ENCODE measurements at places on chromosomes 12 and 14.
A peak's percentile ranks its signal among the peaks of the same experiment; 100 is the strongest.

- no peak for DNase-seq
Measured at GRCh38 chr14:37591311-37591940, 3.6 kb downstream of the FOXA1 start.

- DNase-seq, result no peak
Measured at GRCh38 chr14:29521526-29522137, 406.0 kb downstream of the PRKD1 start.

- no peak for DNase-seq
Measured at GRCh38 chr12:101592921-101593320, 1.9 kb upstream of the MYBPC1 start.

- DNase-seq, result no peak
Measured at GRCh38 chr14:76676539-76676938, 84.7 kb upstream of the VASH1 start.

- no peak for DNase-seq
Measured at GRCh38 chr12:89859508-89860220, 151.0 kb upstream of the ATP2B1 start.

- DNase-seq, result no peak
Measured at GRCh38 chr14:45990252-45990651, 661.3 kb downstream of the RPL10L start.

- no peak for DNase-seq
Measured at GRCh38 chr14:29868000-29868399, 59.6 kb downstream of the PRKD1 start.

GRCh38 chr12:45878630-45879255 lies 111.6 kb downstream of the SCAF11 start:
- DNase-seq, result no peak

GRCh38 chr14:66476964-66477363 lies 9.2 kb upstream of the CCDC196 start:
- no peak for DNase-seq

- DNase-seq, result no peak
Measured at GRCh38 chr12:102702447-102703114, 214.5 kb downstream of the PAH start.

- DNase-seq, result no peak
Measured at GRCh38 chr14:67191768-67192290, 2.6 kb downstream of the GARIN2 start.

GRCh38 chr14:56162476-56162875 lies 44.3 kb downstream of the PELI2 start:
- DNase-seq, result no peak

DNA sequence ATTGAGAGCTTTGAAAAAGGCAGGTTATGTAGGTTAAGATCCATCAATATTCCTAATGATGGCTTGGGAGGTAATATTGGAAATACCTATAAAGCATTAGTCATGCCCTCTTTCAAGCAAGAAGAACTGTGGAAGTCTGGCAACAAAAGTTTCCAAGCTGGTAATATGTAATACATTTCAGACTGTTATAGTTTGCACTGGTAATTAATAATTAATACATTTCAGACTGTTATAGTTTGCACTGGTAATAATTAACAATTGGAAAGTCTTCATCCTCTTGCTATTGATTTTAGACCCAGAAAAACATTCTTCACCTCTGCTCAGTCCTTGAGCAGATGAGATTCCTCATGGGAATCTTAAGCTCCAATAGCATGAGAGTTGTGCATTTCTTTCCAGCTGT lies 29.0 kb upstream of the WDR89 start:
- no peak for DNase-seq

DNA sequence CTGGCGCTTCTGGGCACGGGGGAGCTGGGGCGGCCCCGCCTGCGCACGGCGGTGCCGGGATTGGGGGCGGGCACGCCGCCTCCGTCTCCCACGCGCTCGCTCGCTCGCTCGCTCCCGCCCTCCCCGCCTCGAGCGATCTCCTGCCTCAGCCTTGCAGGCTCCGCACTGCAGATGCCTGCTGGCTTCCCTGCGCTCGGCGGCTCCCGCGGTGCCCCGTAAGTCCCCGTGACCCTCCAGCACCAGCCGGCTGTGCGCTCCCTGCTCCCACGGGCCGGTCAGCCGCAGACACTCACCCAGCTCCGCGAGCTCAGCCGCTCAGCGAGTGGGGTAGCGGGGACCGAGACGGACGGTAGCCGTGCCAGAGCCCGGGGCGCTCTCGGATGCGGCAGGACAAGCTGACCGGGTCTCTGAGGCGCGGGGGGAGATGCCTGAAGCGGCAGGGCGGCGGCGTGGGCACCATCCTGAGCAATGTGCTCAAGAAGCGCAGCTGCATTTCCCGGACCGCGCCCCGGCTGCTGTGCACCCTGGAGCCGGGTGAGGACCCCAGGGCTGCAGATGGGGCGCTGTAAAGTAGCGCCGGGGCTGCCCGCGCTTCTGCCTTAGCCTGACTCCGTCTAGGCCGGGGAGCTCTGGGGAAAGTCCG lies at the start of gene TBC1D30:
Gene TBC1D30 (plus strand): TSS at position 148 of the 643 bp plus-strand sequence. CDS start 233 bp downstream, at position 381.
- DNase-seq, result no peak

GRCh38 chr12:3820122-3820521 lies 53.1 kb downstream of the PARP11 start:
- DNase-seq, result no peak

GRCh38 chr14:103126088-103126872 lies 3.0 kb downstream of the TNFAIP2 start:
- no peak for DNase-seq

DNA sequence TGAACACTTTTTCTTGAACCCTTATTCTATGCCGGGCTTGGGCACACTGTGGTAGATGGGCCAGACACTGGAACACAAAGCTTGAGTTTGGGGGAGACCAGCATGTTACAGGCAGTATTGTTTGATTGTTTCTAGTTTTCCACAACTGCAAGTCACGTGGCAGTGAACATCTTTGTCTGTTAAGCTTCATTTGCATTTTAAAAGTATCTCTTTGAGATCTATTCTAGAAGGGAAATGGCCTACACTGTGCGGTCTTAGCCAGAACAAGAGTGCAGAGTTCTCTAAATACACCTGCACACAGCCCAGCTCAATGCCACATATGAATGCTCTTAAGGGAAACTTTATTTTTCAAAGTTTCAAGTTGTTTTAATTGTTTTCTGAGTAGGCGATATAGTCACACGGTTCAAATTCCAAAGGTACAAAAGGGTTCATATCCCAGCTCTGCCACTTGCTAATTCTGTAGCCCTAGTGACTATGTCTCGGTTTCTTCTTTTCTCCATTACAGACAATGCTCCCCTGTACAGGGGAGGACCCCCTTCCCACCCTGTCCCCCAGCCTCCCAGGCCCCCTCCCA lies 24.9 kb downstream of the RIN3 start:
- no peak for DNase-seq

- DNase-seq, result no peak
Measured at GRCh38 chr14:74584951-74585350, 27.1 kb downstream of the LTBP2 start.

DNA sequence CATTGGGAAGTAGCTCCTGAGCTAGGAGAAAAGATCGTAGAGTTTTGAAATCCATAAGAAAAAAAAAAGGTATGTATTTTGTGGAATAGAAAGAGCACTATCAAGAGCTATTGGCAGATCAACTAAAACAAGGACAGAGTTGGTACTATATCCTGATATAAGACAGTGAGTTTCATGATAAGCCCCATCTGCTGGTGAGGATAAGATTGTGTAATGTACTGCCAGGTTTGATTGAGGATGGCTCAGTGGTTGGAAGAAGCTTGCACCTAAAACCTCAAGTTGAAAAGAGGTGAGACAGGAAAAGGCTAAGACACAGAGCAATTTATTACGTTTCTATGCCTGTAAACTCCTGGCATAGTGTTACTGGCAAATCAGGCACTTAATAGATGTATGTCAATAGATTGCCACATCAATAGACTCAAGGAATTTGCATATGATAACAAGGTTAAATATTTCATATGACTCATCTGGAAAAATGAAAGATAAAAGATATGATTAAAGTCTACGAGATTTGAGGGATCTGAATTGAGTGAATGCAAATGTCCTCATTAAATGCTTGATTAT lies 525.6 kb downstream of the FLRT2 start:
- DNase-seq, result no peak

DNA sequence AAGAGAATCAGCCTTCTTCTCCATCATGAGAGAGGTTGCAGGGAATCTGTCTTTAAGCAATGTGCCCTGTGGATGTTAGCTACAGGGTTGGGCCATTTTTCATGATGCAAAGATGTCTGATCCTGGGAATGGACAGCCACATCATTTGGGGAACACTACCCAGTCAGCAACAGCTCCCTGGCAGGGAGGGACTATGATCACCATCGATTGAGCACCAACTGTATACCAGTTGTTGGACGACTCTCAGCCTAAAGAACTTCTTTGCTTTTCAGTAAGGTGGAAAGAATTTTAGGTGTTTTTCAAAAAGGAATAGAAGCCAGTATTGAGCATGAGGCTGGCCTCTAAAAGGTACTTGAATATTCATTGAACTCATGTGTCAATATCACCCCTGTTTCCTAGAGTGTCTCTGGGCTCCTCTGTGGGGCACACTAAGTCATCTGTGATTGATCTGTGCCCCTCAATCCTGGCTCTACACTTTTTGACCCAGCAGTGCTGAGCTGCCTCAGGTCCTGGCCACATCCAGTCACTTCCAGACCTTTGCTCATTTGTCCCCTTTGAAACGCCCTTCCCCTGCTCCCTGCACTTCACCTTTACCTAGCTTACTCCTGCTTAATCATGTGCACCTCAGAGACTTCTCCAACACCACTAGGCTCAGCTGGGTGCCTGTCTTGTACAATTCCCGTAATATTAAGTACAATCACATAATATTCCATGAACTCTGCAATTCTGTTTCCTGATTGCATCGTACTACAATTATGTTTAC lies 2.2 kb upstream of the CLMN start:
- DNase-seq, result no peak

DNA sequence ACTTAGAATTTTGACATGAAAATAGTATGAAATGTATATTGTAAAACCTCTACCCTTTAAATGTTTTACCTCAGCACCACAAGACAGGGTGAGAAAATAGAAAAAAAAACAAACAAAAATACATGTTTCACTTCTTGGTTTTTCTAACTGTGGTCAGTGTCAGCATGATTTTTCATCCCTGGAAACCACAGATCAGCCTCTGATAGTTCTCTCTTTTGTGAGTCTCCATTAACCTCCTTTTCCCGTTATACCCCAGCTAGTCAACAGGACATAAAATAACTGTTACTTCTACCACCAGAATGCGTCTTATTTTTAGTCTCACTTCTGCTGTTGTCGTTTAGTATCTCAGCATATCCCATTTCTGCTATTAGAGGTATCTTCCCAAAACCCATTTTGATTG lies 48.3 kb upstream of the KCNMB4 start:
- DNase-seq, result no peak

- DNase-seq, result no peak
Measured at GRCh38 chr12:119147847-119148448, 30.8 kb upstream of the HSPB8 start.

GRCh38 chr12:67925077-67925476 lies 64.2 kb upstream of the IFNG-AS1 start:
- no peak for DNase-seq

DNA sequence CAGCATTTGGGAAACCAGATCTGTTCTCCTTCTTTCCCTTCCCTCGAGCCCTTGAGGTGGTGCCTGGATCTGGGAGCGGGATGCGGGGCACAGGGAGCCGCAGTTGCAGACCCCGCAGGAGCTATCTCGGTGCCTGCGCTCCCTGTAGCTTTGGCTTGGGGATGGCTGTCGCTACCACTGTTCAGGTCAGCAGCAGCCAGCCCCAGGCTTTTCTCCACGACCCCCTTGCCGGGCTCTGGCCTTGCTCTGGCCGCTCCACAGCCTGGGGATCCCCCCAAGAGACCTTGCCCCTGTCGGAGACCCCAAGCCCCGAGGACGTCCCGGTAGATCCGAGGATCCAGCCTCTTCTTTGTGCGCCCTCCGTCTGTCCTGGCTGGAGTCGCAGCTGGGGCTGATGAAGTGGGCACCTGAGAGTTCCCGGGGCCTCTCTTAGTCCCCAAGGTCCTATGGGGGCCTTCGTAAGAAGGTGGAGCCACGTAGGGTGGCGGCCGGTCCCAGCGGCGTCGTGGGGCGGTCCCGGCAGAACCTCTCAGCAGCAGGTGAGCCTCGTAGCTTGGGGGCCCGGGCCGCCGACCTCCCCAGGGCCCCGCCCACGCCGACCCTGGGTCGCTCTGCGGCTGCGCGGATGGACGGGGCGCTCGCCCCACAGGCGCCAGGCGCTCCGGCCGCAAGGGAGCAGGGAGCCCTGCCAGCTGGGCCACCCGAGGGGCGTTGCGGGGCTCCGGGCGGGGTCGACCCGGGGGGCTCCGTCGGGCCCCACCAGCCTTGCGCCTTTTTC lies 1.3 kb downstream of the DDN start:
- DNase-seq, result no peak

DNA sequence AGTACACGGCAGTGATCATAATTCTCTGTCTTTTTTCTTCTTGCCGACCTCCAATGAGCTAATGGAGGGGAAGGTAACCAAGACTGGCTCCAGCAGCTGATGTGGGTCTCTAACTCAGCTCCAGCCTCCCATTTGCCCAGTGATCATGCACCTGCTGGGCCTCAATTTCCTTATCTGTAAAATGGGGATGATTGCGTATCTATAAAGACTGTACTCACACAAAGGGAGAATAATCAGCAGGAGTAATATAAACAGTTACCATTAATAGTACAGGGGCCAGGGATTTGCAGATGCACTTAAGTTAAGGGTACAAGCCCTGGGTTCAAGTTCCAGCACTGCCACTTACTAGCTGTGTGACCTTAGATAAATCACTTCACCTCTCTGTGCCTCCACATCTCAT lies 204.9 kb upstream of the LHX5 start:
- DNase-seq, result no peak

DNA sequence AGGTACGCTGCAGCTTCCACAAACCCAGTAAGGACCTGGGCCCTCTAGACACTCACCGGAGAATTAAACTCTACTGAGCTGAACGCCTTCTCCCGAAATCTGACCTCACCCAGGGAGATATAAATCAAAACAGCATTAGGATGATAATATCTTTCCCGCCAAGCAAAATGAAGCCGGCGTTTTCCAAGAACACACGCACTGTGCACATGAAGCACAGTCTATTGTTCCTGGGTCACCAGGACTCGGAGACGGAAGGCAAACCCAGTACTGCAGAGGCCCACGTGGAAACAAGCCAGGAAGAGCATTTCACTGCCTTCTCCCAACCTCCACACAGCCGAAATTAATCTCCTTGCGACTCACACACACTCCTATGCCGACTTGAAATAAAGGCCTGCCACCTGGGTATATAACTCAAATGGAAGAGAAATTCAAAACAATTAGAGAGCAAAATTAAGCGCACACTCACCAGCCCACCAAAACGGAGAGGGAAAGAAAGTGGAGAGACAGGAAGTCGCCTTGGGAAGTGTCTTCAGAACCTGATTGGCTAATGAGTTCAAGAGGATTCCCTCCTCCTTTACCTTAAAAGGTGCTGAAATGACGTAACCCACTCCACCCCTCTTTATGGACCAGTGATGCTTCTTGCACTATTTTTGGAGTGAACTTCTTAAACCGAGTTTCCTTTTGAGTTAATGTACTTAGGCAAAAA lies at the start of gene CCNB1IP1:
Gene CCNB1IP1 (minus strand): TSS at position 492 of the 706 bp plus-strand sequence. CDS start 16,756 bp downstream, outside the sequence.
- peak; percentile 57 for DNase-seq

- DNase-seq, result no peak
Measured at GRCh38 chr14:100675699-100676684, 50.7 kb upstream of the DLK1 start.

DNA sequence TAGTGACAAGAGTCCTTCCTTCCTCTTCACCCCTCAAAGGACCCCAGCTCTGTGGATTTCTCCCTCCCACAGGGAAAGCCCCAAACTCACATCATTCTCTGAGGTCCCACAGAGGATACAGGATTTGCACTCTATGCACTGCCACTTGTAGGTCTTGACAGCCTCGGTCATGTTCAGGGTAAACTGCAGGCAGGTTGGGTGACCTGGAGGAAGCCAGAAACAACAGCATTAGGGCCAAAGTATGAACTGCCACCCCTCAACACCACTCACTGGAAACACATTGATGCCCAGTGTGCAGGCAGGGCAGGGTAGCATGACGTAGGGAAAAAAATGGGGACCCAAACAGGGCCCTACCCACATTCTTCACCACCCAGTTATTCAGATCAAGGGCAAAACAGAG lies 264.4 kb downstream of the DPF3 start:
- no peak for DNase-seq
